ENCODE measurements at places on chromosomes 7 and 10. TPM values are rescaled to one million over a fixed set of nuclear protein-coding genes. Genes with fewer than 3 reads are reported as not detected.

CNPY1 gene
- total RNA-seq: not detected

CPXM2 gene
- total RNA-seq: not detected

SRRM3 gene
- not detected for total RNA-seq

RASSF4 gene
- total RNA-seq: 3.1 TPM

TRIM56 gene
- total RNA-seq: 110 TPM

EPO gene
- total RNA-seq: not detected

MGMT gene
- 17.0 TPM for total RNA-seq

All from activated CD8-positive, alpha-beta memory T cell treated with anti-CD3 and anti-CD28 coated beads, Interleukin-2, amount 10 ng/mL, durations not matched to agents 7 days and 5 days (primary cell).